Airway epithelial cell (primary cell): ENCODE measurements at places on chromosomes 16 and 17. TPM values are rescaled to one million over a fixed set of nuclear protein-coding genes. Genes with fewer than 3 reads are reported as not detected.

The ZNF771 gene
- total RNA-seq, result 7.9 and 19.4 TPM in 2 replicates

The APOBR gene
- not detected in 2 replicates for total RNA-seq

The NPTX1 gene
- not detected in 2 replicates for total RNA-seq

The KCNAB3 gene
- 0.21 and 0.33 TPM in 2 replicates for total RNA-seq

The STH gene
- total RNA-seq, result not detected in 2 replicates

The PAQR4 gene
- 20.6 and 27.6 TPM in 2 replicates for total RNA-seq

The TIGD7 gene
- 1.5 TPM in 2 replicates for total RNA-seq

The DHRS13 gene
- total RNA-seq, result 11.6 and 12.9 TPM in 2 replicates
